ENCODE measurements at places on chromosomes 2 and 18.
A peak's percentile ranks its signal among the peaks of the same experiment; 100 is the strongest.

DNA sequence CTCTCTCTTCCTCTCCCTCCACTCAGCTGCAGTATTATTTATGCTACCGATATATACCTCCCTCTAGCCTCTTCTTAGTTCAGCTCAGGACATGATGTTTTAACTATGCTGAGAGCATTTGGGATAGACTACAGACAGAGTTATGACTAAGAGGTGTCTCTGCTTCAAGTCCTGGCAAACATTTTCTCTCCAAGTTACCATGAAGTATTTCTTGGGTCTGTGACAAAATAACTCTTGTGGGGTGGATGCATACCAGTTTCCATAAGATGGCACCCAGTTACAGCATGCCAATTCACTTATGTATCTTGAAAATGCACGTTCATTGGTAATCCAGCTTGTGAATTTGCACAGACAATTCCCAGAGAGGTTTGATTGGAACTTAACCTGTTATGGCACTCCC is 737.6 kb downstream of the SLC4A3 start:
- DNase-seq, result peak; percentile 58

DNA sequence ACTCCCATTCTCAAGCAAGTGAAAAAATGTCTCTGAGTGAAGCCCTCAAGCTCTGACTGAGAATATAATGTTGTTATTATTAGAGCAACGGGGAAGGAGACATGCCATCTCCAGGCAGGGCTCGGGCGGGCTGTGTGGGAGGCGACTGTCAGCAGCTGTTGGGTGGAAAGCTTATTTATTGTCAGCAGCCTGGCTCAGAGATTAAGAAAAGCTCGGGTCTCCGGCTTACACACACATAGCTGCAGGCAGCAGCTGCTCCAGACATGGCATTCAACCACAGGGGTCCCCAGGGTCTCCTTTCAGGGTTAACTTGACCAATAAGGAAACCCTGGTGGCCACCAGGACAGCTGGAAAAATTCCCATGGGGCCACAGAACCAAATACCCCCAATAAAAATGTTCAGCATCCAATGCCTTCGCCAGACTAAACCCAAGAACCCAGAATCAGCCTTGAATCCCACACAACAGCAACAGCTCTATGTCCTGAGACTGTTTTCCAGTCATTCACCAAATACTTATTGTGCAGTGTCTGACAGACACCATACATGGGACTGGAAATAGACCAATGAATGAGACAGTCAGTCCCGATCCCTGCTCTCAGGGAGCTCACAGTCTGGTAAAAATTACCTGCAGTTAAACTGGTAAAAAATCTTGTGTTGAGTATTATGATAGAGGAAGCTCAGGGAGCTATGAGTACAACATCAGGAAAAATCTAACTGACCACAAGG is 70.5 kb upstream of the RTN4 start:
- peak; percentile 47 for DNase-seq

GRCh38 chr2:15720561-15721307 is 129.1 kb downstream of the DDX1 start:
- no peak for DNase-seq

DNA sequence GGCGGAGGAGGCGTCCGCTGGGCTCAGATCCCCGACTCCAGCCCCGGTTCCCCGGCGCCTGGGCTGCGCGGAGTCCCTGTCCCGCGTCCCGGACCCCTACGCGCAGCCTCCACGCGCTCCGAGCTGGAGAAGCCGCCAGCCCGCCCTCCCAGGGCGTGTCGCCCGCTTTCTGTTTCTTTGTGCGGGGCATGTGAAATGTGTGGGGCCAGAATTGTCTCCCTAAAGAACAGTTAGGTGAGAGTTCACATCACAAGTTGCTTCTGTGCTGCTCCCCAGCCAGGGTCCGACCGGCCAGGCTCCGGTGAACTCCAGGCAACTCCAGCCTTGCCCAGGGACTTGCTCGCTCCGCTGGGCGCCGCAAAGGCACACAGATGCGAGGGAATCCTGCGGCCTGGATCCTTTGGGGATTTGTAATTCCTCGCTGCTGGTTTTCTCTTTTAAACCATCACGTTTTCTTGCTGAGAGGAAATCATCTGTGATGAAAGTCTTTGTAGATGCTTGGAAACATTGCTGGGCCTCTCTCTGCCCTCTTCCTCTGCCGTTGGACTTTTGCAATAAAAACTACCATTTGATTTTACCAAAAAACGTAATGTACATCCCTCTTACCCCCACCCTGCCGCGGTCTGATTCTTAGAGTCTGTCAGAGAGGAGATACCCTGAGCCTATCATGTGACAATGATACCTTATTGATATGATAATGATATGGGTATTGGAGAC is 631 bp downstream of the GYPC start:
- DNase-seq, result peak; percentile 54

- no peak for DNase-seq
These were observed 313.3 kb downstream of the AGAP1 start for GRCh38 chr2:235806986-235807750.

- no peak for DNase-seq
These were observed 102.0 kb downstream of the TMEM18 start for GRCh38 chr2:575030-575726.

DNA sequence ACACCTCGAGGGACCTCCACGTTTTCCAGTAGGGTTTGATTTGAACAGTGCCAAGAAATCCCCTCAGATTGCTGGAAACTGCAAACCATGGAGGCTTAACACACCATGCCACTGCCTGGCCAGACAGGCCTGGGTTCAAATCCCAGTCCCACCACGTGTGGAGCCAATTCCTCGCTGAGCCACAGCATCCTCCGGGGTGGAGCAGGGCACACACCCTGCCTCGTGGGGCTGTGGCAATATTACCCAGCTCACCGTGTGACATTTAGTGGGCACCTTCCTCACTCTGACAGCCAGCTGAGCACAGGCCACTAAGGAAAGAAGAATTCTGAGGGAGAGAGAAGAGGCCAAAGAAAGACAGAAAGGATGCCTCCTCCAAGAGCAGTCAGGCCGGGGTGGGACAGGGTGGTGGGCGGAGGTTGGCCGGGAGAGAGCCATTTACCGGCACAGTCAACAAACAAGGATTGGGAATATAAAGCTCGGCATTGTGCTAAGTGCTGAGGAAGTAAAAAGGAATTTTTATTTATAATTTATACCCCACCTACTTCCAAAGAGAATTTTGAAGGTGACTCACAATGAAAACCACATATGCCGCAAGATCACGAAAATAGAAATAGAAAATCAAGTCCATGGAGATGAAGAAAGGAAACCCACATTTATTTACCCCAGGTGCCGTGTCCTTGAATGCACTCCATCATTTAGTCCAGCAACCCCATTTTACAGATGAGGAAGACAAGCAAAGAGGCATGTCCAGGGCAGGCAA is 111.5 kb downstream of the MCFD2 start:
- DNase-seq, result peak; percentile 97

Data from fibroblast of the aortic adventitia (primary cell).